ENCODE measurements at places on chromosomes 2 and 18. TPM values are rescaled to one million over a fixed set of nuclear protein-coding genes. Genes with fewer than 3 reads are reported as not detected.

The FAM228B gene
- 71.8 TPM for total RNA-seq

The ALPP gene
- total RNA-seq, result not detected

The POTEE gene
- total RNA-seq, result not detected

The FSHR gene
- total RNA-seq, result not detected

The CHST9 gene
- 3.9 TPM for total RNA-seq

The GCA gene
- total RNA-seq, result 19.4 TPM
